CD4-positive, alpha-beta T cell treated with Interleukin-15 for 1 hour (primary cell): ENCODE measurements at places on chromosomes 16 and 17.

GRCh38 chr16:67423611-67424260, 7.2 kb upstream of the HSD11B2 start:
- DNase-seq = no peak

- no peak for DNase-seq
Observed at GRCh38 chr17:5563456-5563855, 20.9 kb downstream of the NLRP1 start.

GRCh38 chr17:79811868-79812352, 15.0 kb upstream of the CBX8 start:
- no peak for DNase-seq

DNA sequence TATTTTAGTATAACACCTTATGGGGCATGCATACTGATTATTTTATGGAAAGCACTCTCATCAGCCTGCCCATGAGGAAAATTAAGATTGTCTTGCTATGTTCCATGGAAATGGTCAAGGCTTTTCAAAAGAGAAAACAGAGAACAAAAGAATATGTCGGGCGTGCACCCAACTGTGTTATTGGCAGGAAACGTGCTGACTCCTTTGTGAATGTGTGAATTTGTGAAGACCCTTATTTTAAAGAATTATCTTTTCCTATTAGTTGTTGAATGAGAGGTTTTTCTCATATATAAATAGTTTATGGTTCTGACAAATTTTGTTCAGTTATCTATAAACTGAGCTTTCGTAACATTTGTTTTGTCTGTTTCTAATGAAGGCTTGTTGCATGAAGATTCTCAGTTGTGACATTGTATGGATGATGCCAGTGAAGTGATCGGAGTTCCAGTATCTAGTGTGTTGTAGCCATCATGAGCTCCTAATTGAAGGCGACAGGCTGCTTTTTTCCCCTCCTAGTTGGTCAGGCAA, 180.0 kb downstream of the BCAS3 start:
- no peak for DNase-seq

DNA sequence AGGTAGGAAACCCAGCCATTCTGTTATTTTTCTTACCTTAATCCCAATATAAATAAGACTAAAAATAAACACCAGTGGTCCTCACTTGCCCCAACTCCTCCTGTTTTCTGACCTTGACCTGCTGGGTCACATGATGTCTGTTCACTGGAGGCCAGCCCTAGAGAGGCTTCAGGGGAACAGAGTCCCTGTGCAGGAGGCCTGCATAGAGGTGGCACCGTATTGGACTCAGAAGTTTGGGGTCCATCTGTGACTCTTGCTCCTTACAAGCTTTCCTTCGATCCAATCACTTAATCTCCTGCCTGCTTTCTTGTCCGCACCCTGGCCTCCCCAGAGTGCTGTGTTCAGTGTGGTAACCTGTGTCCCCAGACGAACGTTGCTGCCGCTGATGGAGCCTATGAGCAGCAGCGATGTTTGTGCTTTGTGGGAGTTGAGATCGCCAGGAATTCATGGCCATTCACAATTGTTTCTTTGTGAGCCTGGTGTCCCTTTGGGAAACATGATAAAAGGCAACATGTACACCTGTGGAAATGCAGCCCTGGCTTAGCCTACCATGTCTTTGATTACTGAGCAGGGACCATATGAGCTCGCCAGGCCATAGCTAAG, 4.7 kb downstream of the IGSF6 start:
- no peak for DNase-seq

DNA sequence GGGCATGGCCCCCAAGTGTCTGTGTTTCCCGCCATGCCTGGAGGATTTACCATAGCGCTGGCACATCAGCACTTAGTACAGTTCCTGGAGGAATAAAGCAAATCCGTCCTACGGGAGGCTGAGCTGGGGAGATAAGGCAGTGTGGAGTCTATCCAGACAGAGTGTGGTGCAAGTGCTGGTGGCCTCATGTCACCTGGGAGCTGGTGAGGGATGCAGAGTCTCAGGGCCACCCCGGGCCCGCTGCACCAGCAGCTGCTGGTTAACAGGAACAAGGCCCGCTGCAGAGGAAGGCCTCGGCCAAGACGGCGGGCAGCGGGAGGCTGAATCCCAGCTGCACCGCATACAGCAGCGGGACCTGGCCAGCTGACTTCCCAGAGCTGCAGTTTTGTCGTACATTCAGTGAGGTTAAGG, 57.3 kb upstream of the CDC42EP4 start:
- no peak for DNase-seq

GRCh38 chr17:79006046-79006445, 3.5 kb downstream of the CANT1 start:
- DNase-seq = no peak

DNA sequence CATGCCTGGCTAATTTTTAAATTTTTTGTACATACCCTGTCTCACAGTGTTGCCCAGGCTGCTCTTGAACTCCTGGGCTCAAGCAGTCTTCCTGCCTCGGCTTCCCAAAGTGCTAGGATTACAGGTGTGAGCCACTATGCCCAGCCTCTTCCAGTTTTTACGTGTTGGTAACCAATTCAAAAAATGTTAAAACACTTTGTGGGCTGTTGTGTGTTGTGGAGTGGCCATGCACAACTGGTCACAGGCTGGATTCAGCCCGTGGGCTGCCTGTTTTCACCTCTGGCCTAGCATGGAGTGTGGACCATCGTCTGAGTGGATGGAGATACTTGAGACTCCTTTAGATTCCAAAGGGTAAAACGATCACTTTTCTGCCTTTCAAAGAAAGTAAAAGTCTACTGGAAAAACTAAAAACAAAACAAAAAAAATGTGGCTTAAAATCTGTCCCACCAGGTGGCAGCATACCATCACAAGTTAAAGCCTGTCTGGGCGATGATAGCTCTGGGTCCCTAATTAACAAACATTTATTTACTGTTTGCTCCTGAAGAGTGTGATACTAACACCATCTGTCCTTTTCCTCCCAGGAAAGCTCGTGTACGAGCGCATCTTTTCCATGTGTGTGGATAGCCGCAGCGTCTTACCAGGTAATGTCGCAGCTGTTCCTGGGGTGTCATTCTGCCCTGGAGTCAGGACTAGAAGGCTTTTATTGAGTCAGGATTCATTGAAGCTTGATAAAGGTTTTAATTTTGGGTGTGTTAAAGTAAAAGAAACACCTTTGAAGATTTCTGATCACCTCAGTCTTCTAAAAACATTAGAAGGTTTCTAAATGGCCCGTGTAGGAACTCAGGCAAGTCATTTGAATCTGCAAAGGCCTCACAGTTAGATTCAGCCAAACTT, 45.8 kb downstream of the VPS35L start:
- DNase-seq = no peak

DNA sequence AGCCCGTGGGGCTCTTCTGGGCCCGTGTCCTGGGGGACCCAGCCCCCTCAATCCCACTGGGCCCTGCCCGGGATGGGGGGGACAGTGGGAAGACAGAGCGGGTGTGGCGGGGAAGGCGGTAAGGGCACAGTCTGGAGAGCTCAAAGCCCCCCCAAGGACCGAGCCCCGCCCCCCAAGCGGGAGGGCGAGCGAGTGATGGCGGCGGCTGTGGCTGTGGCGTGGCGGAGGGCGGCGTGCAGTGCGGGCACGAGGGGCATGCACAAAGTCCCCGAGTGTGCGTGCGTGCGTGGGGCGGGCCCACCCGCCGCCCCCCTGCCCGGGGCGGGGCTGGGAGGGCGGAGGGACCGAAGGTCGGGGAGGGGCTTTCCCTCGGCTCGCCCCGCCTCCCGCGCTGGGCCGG, 3.6 kb upstream of the WDR24 start:
- DNase-seq = peak; percentile 50

GRCh38 chr16:81779536-81780320, 637 bp downstream of the PLCG2 start:
- DNase-seq = no peak
